Activated CD4-positive, alpha-beta T cell treated with anti-CD3 and anti-CD28 coated beads, Interleukin-2, Interleukin-6, amounts not matched to agents 100 ng/mL and 50 ng/mL, durations not matched to agents 16 hours and 8 hours (primary cell): ENCODE measurements at places on chromosomes 13 and 19.

- DNase-seq, result peak; percentile 15
Observed at GRCh38 chr13:74550039-74550438, 415.8 kb upstream of the KLF12 start.

DNA sequence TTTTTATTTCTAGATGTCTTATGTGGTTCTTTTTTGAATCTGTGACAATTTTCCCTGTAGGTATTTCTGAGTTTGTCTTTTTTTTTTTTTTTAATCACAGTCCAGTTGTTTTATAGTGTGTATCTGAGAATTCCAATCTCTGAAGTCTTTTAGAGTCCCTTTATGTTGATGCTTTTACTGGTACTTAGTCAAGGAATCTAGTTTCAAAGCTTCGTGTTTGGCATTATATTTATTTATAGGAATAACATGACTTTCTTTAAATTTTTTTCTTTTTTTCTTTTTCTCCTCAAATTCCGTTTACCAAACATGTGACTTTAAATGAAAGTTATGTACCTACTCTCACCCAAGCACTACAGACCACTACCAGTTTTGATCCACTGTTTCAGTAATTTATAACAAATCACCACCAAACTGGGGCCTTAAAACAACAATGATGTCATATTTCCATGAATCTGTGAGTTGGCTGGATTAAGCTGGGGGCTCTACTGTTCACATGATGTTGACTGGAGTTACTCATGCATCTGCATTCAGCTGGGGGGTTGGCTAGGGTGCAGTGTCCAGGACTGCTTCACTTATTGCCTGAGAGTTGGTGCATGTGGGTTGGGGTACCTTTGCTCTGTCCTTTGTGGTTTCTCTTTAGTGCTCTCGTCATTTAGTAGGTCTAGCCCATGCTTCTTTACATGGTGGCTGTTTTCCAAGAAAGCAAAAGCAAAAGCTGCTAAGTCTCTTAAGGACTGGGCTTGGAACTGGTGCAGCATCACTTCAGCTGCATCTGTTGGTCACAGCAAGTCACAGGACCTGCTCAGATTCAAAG lies 22.3 kb downstream of the KCTD4 start:
- DNase-seq, result peak; percentile 32

- peak; percentile 87 for DNase-seq
Observed at GRCh38 chr13:98853771-98854221, 101.3 kb upstream of the SLC15A1 start.

GRCh38 chr19:5664515-5664914 lies 15.8 kb downstream of the MICOS13 start:
- no peak for DNase-seq

- no peak for DNase-seq
Observed at GRCh38 chr13:49424011-49424560, 19.8 kb downstream of the CAB39L start.

GRCh38 chr13:50344717-50345116 lies 329.5 kb downstream of the KCNRG start:
- DNase-seq, result no peak

DNA sequence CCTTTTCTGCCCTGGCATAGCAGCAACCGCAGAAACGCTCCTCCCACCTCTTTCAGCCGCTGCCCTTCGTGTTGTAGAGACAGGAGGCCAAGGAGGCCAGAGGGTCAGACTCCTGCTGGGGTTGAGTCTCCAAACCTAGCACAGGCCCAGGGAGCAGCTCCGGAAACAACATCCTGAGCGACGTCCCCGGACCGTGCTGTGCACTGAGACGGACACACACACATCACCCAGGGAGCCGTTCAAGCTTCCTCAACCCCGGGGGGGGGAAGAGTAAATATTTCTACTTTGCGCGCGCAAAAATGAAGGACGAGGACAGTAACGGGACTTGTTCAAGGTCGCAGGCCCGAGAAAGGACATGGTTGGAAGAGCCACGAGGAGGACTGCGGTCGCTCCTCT lies 657 bp downstream of the ZNF550 start:
- DNase-seq, result peak; percentile 28

GRCh38 chr19:53867225-53868090 lies at the start of gene MYADM:
Gene MYADM (plus strand): TSS chr19:53867883. CDS start chr19:53873530, 5,647 bp downstream.
- peak; percentile 99 for DNase-seq

DNA sequence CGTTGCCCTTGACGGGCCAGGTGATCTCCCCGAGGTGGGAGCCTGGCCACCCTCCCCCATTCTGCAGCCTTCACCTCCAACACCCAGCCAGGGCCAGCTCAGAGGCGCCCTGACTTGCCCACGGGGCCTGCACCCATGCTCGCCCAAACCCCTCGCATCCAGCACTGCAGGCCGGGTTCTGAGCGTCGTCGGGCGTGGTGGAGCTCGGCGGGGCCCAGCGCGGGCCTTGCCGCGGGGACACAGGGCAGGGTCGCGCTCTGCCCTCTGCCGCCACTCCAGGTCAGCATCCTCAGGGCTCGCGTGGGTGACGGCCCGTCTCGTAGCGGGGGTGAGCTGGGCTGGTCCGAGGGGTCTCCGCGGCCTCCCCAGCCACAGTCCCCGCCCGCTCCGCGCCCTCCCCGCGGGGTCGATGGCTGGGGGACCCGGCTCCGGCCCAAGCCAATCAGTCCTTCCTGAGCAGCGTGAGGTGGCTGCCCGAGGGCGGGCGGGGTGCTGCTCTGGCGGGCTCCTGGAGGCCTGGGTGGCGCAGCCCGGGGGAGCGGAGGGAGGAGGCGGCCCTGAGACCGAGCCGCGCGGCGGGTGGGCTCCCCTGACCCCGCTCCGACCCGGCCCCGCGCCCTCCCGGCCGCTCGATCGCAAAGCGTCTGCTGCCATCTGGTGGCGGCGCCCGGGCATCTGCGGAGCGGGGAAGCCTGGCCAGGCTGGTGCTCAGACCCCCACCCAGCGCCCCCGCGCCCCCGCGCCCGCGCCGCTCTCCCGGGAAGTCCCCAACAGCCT lies 61.4 kb downstream of the CCNE1 start:
- DNase-seq, result peak; percentile 77

DNA sequence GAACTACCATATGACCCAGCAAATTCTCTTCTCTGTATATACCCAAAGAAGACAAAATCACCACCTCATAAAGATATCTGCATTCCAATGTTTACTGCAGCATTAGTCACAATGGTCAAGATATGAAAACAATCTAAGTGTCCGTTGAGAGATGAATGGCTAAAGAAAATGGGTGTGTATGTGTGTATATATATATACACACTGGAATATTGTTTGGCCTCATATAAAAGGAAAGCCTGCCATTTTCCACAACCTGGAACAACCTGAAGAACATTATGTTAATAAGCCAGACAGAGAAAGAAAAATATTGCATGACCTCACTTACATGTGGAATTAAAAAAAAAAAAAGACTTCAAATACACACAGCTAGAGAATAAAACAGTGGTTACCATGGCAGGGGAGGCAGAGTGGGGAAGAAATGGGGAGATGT lies 29.5 kb upstream of the RBM26 start:
- DNase-seq, result no peak

DNA sequence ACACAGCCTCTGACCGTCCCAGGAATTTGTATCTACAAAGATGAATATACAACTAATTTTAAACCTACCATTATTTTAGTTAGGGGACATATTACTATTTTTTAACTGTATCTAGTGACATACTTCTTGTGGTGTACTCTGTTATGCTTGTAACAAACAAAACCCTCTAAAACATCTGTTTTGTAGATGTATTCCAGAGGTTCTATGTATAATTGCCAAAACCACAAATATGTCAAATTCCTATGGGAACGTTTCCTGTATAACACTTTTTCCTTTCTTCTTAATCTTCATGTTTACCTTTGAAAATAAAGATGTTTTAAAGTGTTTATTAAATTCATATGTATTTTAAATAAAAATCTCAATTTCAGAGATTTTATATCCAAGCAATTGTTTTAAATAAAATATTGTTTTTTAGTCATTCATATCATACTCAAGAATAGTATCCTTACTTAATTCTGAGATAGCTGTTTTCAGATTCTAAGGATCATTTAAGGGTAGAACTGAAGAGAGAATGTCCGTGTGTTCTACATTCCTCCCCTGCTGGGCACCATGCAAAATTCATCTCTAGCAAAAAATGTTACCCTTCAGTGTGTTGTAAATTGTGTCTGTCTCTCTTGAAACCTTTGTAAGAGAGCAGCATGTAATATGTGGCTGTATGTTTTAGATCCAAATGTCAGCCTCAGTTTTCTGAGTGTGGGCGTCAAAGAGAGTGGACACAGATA lies 1327.7 kb downstream of the EFNB2 start:
- DNase-seq, result no peak

DNA sequence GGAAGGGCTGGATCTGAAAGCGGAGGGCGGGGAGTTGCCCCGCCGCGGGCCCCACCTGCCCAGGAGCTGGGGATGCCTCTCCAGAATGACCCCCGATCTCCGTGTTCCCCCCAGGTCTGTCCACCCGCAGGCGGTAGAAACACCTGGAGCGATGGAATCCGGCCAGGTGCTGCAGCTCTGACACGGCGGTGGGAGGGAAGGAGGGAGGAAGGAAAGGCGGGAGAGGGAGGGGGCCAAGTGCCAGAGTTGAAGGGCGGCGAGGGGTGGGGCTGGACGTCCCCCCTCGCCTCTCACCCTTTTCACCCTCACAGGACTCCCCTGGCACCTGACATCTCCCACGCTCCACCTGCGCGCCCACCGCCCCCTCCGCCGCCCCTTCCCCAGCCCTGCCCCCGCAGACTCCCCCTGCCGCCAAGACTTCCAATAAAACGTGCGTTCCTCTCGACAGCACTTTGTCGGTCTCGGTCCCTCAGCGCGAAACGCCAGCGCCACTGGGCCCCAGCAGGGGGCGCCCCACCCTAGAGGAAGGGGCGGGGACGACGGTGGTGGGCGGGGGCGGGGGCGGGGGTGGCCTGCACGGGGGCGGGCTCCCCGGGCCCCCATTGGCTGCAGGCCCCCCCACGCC lies 337 bp upstream of the FXYD7 start:
- DNase-seq, result peak; percentile 85

GRCh38 chr19:17328517-17329365 lies 5.9 kb downstream of the ANO8 start:
- no peak for DNase-seq

- DNase-seq, result peak; percentile 47
Observed at GRCh38 chr13:73090116-73090822, 31.5 kb downstream of the KLF5 start.

DNA sequence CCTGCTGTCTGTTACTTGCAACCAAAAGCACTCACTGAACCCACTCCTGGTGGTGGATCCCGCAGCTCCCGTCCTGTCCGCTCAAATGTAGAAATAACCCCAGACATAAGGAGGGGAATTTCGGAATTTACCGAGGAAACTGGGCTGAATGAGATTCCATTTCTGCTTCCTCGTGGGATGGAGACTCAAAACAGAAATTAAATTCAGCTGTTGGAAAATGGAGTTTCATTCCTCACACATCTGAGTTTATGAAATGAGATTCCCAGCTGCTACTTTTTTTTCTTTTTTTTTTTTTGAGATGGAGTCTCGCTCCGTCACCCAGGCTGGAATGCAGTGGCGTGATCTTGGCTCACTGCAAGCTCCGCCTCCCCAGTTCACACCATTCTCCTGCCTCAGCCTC lies 44.3 kb downstream of the COLGALT1 start:
- DNase-seq, result no peak

DNA sequence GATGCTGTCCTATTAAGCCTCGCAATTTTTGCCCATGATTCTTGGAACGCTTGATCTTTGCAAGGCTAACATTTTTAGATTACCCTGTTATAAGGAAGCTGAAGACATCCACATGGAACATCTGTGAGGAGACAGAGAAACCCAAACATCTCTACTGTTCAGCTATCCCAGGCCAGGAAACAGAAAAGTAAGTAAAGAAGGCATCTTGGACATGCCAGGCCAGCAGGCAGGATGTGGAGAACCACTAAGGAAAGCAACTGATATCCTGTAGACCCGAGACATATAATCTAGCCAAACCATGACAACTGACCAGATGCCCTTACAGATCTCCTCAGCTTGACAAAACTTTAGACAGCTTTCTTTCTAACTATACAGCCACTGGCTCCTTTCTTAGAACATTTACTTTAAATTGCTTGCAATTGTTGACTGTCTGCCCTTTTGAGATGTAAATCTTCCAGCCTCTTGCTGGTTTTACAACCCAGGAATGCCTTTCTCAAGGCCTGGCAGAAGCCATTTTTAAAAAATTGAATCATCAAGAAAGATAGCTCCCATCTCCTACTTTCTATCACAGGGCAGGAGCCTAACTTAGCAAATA lies 255.8 kb upstream of the DACH1 start:
- DNase-seq, result no peak

GRCh38 chr19:13315495-13315894 lies 165.3 kb downstream of the IER2 start:
- DNase-seq, result no peak

- DNase-seq, result no peak
Observed at GRCh38 chr13:79675931-79676660, 195.1 kb downstream of the NDFIP2 start.

DNA sequence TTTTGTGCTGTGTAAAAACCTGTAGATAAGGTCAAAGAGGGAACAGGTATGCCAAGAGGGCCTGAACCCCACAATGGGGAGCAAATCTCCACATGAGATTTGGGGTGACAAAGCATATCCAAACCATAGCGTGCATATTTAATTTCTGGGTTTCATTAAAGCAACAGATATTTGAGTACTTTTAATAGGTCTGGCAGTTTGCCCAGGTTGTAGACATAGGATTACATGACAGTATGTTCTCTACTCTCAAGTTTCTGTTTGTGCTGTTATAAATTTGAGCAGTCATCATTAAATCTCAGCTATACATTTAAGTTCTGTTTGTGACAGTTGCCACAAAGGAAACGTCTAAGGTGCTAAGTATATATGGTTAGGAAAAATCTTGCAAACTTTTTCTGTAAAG lies 236.4 kb downstream of the ATP8A2 start:
- no peak for DNase-seq

GRCh38 chr19:46206176-46206575 lies 23.4 kb upstream of the IGFL1 start:
- no peak for DNase-seq

GRCh38 chr13:30880856-30881155 lies 25.3 kb upstream of the MEDAG start:
- no peak for DNase-seq
